DMS53 (cell line): ENCODE measurements at places on chromosomes 4 and X.

GRCh38 chr4:78410676-78411075 is 140.9 kb upstream of the ANXA3 start:
- DNase-seq = no peak

GRCh38 chrX:41118156-41118555 is 32.9 kb downstream of the USP9X start:
- DNase-seq = no peak

DNA sequence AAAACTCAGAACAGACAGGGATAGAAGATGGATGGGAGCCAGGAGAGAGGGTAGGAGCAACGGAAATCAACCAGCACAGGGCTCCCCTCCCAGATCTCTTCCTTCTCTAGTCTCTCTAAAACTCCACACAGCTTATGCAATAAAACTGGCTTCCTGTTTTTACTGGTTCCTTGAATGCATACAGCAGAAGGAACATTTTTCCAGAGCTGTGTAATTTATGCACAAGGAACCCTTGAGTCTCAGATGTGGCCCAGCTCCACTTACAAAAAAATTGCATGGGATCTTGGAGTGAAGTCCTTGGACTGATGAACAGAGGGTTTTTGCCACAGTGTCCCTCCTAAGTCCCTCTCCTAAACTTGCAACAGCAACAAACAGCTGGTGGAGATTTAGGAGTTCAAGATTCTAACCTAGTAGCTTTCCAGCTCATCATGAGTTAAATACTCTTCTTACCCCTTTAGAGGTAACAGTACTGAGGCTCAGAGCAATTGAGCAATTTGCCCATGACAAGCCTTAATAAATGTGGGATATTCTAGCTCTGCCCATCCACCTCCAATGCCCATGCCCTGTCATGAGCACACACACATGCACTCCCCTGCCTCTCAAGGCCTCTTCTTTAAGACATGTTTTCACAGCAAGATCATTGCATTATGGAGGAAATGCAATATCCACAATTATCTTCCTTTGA is 18.4 kb upstream of the CC2D2A start:
- DNase-seq = no peak

GRCh38 chr4:91472046-91472445 is 831.7 kb upstream of the GRID2 start:
- peak; percentile 12 for DNase-seq

- DNase-seq = no peak
Measured at GRCh38 chr4:84733343-84734033, 150.6 kb downstream of the CDS1 start.

GRCh38 chr4:3355266-3355748 is 62.5 kb downstream of the RGS12 start:
- DNase-seq = no peak

GRCh38 chrX:154409222-154409871 is at the start of gene DNASE1L1:
TSS of gene DNASE1L1 (minus strand) at chrX:154409254. CDS start at chrX:154405568, 3,686 bp downstream.
- no peak for DNase-seq

DNA sequence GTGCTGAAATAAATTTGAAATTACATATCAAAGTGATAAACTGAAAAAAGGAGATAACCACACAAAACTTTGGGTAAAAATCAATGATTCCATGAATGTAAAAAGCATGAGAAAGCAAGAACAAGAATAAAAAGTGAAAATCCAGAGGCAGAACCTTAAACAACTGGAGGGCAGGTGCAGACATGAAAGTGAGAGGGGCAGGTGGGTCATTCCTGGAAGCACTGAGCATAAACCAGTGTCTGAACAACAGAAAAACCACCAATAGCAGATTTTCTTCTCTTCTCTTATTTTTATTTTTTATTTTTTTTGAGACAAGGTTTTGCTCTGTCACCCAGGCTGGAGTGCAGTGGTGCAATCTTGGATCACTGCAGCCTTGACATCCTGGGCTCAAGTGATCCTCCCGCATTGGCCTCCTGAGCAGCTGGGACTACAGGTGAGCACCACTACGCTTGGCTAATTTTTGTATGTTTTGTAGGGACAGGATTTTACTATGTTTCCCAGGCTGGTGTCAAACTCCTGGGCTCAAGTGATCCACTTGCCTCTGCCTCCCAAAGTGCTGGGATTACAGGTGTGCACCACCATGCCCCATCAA is 46.8 kb upstream of the GPR78 start:
- peak; percentile 31 for DNase-seq

DNA sequence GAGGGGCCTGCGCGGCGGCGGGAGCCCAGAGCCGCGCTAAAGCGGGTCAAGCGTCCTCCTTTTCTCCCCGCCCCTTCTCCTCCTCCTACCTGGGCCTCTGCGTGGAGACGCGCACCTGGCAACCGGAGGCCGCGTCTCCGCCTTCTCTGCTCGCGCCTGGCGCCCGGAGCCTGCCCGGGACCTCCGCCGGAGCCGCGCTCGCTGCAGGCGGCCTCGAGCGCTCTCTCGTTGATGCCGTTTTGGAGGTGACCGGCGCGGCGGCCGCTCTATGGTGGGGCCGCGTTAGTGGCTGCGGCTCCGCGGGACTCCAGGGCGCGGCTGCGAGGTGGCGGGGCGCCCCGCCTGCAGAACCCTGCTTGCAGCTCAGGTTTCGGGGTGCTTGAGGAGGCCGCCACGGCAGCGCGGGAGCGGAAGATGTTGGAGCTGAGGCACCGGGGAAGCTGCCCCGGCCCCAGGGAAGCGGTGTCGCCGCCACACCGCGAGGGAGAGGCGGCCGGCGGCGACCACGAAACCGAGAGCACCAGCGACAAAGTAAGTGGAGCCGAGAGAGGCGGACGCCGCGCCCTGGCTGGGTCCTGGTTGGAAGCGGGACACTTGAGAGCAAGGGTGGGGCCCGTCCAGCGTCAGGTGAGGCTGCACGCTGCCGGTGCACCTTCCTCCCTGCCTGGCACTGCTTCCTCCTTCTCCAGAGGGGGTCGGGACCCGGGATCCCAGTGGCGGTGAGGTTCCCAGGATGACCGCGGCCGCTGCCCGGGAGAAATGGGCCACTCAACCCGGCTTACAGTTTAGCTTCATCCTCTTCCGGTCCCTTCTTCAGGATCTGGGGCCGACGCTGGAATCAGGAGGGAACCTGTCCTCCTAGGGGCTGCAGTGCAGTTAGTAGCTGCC is at the start of gene CDS1:
Gene CDS1, plus strand, starts transcription at position 140 of the 888 bp plus-strand sequence. Its CDS starts 275 bp downstream, at position 415.
- DNase-seq = peak; percentile 68

DNA sequence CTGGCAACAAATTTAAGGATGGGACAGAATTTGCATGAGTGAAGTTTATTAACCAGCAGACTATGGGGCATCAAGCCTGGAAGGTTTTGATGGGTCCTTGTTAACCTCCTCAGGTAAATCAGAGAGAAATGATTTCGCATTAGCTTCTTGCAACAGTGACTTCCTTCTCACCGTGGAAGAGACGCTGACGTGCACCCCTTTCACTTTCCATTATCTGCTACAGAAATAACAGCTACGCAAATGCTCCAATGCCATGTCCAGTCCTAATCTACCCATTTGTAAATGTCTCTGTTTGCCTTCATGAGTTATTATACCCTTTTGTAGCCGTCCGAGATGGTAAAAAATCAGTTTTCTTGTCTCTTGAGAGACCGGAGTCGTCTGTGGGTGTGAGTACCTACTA is 100.3 kb downstream of the SLC34A2 start:
- DNase-seq = no peak
